ENCODE measurements at places on chromosomes 2 and 18.

GRCh38 chr2:162838136-162838497 is 450 bp downstream of the KCNH7 start:
- DNase-seq: peak; percentile 76

- no peak for DNase-seq
Measured at GRCh38 chr2:191675807-191676721, 1.9 kb upstream of the NABP1 start.

- no peak for DNase-seq
Measured at GRCh38 chr2:86675104-86675503, 45.0 kb upstream of the RMND5A start.

DNA sequence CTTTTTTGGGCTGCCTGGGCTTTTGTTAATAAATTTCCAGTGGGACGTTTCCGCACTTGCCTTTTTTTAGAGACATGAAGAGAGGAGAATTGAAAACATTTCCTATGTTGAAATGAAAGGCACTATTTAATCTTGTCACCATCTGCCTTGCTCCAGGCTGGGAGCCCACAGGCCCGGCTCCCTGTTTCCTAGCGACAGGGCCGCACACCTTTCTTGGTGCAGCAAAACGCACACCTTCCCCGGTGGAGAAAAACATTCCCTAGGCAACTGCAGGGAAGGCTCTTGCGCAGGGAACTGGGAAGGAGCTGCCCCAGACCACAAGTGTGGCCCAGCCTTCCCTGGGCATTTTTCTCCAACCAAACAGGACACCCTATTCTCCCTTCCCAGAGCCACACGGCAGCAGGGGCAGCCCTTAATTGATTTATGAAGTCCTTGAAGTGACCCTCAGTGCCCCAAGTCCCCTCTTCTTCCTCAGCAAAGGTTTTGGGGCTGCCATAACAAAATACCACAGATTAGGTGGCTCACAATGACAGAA is 132.9 kb upstream of the MSH6 start:
- no peak for DNase-seq

DNA sequence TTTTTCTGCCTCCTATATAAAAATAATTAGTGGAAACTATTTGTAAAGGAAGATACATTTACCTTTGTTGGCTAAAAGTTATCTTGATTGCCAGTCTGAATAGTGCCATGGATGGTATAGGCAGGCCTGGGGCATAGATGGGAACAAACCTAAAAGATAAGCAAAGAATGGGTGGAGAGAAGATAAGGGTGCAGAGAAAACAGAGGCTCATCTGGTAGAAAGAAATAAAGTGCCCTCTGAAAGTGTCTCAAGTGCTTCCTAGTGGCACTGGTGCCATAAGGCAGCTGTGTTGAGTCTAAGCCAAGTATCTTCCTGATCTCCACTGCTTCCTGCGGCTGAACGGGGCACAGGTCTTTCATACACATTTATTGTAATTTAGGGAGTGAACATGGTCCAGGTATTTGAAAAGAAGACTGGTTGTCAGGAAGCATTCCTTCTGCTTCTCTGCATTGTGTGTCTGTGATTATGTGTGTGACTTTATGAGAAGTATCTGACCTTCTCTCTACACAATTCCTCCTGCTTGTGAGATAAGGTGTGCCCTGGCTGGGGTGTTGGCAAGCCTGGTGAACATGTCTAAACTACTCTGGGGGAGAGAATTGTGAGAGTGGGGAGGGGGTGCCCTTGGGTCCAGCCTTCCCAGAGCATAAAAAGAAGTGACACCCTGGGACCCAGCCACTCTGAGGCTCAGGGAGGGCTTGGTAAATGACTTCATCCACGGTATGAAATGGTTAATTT is 280.5 kb downstream of the CAMKMT start:
- DNase-seq: peak; percentile 45

GRCh38 chr2:68741805-68742306 is 7.2 kb downstream of the ARHGAP25 start:
- DNase-seq: no peak

DNA sequence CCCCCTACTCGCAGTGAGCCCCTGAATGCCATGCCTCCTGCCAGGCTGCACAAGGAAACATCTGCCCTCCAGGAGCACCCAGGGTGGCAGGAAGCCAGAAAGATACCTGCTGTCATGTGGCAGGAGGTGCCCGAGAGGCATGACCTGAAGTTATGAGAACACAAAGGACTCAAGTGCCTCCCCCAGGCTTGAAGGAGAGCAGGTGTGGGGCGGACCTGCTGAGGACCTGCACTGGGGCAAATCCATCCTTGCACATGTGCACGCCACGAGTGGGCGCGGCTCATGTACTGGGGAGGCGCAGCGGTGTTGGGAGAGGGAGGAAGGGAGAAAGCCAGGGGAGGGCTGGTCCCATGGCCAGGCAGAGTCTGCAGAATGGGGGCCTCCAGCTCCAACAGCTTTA is 26.9 kb downstream of the SDC1 start:
- DNase-seq: peak; percentile 95

- DNase-seq: peak; percentile 27
Measured at GRCh38 chr2:28558918-28559317, 63.1 kb downstream of the PLB1 start.

GRCh38 chr2:219571311-219572236 is at the start of gene OBSL1:
OBSL1 (minus strand) TSS chr2:219571539; CDS start chr2:219571232, 307 bp downstream.
- DNase-seq: peak; percentile 59

- no peak for DNase-seq
Measured at GRCh38 chr2:238504181-238504931, 77.6 kb downstream of the ASB1 start.

DNA sequence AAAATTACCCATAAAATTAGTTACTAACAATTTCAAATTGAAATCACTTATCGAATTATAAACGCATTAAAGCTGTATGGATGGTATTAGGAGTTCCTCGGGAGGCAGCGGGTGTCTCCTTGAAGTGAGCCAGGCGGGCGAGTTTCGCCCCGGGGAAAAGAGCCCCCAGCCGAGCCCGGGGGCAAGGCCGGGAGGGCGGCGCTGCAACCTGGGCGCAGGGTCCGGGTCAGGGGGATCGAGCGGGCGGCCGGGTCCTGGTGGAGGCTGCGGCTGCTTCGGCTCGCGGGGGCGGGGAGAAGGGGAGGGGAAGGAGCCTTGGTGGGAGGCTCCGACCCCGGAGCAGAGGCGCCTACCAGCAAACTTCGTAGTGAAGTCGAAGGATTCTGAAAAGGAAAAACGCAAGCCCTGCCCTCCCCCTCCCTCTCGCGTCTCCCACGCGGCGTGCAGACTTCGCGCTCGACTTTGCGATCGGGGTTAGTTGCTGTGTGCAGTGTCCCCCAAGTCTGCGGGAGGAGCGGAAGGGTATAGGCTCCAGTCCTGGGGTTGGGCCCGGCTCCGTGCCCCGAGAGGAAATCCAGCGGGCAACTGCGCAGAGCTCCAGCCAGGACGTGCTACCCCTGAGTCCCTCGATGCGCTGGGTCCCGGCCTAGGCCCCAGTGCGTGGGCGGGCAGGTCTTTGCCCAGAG is 140.8 kb downstream of the MEIS1 start:
- no peak for DNase-seq

DNA sequence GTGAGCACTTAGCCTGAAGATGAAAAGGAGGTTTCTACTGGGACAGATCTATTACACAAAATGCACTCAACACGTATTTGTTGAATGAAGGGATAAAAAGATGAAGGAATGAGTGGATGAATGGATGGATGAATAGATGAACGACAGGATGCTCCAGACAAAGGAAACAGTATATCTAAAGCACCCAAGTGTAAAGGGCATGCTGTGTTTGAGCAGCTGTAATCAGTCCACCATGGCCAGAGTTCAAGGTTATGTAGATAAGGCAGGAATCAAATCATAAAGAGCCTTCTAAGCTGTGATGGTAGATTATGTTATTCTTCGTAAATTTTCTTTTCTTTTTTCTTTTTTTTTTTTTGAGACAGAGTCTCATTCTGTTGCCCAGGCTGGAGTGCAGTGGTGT is 213.8 kb upstream of the FBXO11 start:
- DNase-seq: no peak

- no peak for DNase-seq
Measured at GRCh38 chr2:31003749-31004148, 134.5 kb downstream of the GALNT14 start.

DNA sequence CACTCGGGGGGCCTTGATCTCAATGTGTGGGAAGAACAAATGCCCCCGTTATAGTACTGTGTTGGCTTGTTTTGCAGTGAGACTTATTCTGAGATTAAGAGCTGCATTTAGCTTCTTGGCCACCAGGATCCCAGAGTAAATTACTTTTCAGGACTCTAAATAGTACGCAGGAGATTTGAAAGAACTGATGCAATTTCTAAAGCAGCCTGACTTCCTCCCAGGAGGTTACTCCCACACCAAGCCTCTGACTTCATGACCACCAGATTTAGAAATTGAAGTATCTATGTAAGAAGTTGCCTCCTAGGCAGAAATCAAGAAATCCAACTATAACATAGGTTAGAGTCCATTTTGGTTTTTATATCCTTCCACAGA is 67.0 kb downstream of the FEZ2 start:
- DNase-seq: no peak

DNA sequence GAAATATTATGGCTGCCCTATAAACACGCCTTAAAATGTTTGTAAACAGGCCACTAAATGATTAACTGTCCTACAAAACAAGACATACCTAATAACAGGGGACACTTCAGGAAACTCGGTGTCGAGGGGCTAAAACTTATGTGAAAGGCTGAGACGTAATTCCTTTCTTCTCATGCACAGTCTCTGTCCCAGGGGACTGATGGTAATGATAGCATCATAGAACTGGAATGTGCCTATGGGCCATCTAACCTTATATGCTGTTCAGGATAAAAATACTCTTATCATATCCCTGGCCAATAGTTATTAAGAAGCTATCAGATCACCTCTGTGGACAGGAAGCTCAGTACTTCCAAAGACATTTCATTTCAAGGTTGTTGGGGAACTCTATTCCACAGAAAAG is 252.6 kb upstream of the RASGRP3 start:
- DNase-seq: no peak

GRCh38 chr18:37426586-37426985 is 139.0 kb downstream of the CELF4 start:
- DNase-seq: no peak

DNA sequence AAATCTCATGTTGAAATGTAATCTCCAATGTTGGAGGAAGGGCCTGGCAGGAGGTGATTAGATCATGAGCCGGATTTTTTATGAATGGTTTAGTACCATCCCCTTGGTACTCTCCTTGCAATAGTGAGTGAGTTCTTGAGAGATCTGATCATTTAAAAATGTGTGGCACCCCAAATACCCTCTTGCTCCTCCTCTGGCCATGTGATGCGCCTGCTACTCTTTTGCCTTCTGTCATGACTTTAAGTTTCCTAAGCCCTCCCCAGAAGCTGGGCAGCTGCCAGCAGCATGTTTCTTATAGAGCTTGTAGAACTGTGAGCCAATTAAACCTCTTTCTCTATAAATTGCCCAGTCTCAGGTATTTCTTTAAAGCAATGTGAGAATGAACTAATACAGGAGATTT is 72.6 kb upstream of the FIGN start:
- DNase-seq: no peak

DNA sequence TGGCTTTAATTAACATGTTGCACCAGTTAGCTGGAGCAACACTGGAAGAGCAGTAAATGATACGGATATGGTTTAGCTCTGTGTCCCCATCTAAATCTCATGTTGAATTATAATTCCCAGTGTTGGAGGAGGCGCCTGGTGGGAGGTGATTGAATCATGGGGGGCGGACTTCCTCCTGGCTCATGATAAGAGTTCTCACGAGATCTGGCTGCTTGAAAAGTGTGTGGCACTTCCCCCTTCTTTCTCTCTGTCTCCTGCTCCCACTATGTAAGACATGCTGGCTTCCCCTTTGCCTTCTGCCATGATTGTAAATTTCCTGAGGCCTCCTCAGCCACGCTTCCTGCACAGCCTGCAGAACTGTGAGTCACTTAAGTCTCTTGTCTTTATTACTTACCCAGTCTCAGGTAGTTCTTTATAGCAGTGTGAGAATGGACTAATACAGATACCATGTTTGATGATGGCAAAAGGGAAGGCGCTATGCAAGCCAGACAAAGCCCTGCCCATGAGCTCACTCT is 963.6 kb downstream of the SOCS6 start:
- no peak for DNase-seq

GRCh38 chr18:76359909-76360308 is 135.1 kb downstream of the ZNF516 start:
- DNase-seq: no peak

DNA sequence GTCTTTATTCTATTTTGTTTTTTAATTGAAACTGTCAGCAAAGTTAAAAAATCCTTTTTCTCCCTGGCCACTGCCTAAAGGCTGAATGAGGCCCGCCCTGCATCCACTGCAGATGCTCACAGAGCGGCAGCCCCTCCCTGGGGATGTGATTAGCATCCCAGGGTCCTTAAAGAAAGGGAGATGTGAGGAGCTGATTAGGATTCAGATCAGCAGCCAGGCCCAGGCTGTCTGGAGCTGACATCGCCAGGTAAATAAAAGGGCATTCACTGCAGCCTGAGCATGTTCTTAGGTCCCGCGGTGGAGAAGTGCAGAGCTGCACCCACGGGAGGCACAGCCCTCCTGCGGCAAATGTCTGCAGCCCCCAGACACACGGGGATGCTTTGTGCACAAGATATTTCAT is 83.8 kb downstream of the LONRF2 start:
- DNase-seq: no peak

DNA sequence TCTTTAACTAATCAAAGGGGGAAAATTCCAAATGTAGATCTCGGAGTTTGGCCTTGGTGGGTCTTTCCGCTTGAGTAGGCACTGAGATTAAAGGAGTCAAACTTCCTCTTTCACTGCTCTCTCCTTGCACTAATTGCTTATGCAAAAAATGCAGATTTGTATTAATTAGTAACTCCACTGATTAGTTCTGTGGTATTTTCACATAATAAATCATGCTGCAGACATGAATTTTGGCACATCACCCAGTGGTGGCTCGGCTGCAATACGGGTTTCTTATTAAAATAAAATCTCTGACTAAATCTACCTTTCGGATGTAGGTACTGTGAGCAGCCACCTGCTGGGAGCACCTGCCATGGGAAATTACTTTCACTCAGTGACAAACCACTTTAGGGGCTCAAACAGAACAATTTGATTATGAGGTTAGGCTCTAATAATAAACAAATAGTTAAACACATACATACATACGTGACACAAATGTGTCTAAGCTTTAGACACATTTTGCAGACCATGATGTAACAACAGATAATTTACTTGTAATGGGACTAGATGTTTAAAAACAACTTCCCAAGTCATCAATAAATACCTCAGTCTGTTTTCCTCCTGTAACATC is 6.4 kb upstream of the NEUROD1 start:
- no peak for DNase-seq

DNA sequence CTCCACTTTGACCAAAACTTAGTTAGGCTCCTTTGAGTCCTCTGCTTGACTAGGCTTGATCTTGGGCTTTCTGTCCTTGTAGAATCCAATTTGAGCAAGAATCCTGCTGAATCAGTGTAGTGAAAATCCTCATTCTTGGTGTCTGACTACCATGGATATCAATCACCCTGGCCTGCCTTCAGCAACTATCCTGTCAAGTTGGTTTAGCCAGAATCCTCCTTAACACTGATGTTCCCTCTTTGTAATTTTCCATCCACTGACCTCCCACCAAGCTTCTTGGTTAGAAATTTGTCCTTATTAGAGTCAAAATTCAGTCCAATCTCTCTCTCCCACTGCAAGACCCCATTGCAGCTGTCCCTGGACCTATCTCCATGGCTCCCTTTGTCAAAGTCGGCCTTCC is 494 bp upstream of the RBM45 start:
- DNase-seq: no peak
